ENCODE measurements at places on chromosomes 4 and X. TPM values are rescaled to one million over a fixed set of nuclear protein-coding genes. Genes with fewer than 3 reads are reported as not detected.

DNA sequence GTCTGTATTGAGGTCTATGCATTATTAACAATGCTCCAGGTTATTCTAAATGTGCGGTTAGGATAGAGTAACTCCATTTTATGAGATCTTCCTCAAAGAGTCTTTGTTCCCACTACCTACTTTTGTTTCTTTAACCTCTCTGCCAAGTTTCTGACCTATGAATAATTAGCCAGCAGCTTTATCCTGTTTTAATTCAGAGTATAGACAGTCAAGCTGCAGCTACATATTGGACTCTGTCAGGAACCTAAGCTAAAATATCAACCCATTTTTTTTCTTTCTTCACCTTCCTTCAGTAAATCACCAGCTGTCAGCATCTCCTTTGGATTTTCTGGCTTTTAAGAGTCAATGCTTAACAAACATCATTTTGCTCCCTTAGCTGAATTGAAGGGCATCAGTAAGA lies 72.3 kb downstream of the TMEM47 start:
- no peak for DNase-seq

Gene AMBN
- total RNA-seq: not detected

GRCh38 chr4:166065324-166065723 lies 192.3 kb downstream of the TLL1 start:
- no peak for DNase-seq

DNA sequence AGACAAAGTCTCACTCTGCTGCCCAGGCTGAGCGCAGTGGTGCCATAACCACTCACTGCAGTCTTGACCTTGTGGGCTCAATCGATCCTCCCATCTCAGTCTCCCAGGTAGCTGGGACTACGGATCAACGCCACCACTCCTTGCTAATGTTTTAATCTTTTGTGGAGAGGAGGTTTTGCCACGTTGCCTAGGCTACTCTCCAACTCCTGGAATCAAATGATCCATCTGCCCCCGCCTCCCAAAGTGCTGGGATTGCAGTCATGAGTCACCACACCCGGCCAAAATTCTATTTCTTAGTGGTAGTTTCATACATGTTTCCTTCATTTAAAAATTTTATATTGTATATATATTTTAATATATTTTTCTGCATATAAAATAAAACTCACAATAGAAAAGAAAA lies 125.8 kb upstream of the CLNK start:
- DNase-seq: no peak

DNA sequence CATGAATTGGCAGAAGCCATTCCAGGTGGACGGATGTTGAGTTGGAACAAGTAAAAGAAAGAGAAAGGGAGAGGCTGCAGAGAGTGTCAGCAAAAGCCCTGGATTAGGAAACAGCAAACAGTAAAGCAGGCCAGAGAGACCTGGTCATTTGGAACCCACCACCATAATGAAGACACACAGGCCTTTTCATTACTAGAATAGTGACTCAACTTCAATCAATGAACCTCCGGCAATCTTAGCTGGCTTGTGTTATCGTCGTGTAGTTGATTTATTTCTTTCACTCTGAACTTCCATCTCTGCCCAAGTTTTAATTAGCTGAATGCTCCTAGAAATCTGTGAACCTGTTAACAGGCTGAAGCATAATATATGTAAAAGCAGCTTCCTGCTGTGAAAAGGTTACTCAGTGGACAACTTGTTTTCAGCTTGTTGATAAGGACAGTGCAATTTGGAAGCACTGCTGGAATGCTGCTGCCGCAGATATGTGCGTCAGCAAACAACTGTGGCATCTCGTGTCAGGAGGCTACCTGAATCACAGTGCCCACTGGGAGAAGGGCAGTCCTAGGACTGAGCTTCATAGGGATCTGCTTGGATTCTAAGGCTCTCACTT lies 68.8 kb downstream of the SPANXN4 start:
- no peak for DNase-seq

Gene RAB33B
- total RNA-seq: 6.8 TPM
